ENCODE measurements at places on chromosomes 1 and 21.

DNA sequence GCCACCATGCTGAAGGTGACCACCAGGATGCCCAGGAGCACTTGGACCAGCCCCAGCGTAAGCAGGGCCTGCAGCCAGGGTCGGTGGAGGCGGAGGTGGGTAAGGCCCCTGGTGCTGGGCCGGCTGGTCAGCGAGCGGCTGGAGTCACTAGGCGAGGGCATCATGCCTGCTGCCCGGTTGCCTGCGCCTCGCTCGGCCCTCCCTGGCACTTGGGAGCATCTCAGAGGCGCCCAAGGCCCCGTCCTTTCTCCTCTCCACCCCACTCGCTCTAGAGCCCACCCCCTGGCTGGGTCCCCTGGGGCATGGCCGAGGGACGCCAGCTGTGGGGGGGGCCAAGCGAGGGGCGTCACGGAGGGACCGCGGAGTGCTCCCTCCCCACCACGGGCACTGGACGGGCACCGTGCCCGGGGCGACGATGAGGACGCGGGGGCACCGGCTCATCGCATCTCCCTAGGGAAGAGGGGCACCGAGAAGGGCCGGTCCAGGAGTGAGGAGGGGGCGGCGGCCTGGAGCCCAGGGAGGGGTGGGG lies 505 bp downstream of the ENTREP3 start:
- DNase-seq, result peak; percentile 44

GRCh38 chr21:43936247-43936967 lies 71.4 kb downstream of the AGPAT3 start:
- DNase-seq, result peak; percentile 62

GRCh38 chr1:235643837-235644692 lies 5.5 kb downstream of the GNG4 start:
- no peak for DNase-seq

DNA sequence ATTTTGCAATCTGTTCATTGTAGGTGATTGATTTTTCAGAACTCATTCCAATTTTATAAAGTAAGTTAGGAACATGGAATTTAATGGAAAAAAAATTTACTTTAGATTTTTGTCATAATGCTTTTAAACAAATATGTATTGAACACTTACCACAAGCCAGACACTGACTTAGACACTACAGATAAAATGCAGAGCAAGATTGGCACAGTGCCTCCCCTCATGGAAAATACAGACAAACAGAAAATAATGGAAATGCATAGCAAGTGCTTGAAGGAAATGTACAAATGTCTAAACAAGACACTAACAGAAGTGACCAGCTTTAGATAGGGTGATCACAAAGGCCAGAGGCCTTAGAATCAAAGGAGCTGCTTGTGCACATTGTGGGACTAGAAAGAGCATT lies 260.5 kb upstream of the ADGRL2 start:
- no peak for DNase-seq

- no peak for DNase-seq
Measured at GRCh38 chr21:42553435-42553834, 39.8 kb downstream of the SLC37A1 start.
